T-cell (primary cell): ENCODE measurements at places on chromosomes 1 and 21. TPM values are rescaled to one million over a fixed set of nuclear protein-coding genes. Genes with fewer than 3 reads are reported as not detected.
A peak's percentile ranks its signal among the peaks of the same experiment; 100 is the strongest.

GRCh38 chr1:147575376-147575775, 34.1 kb downstream of the BCL9 start:
- H3K36me3 ChIP-seq, result no peaks in the 10 kb centered on the region
- H3K27ac ChIP-seq, result no peak overlapping the region
- DNase-seq, result no peak
- peaks cover 11% of the 10 kb centered on the region for H3K27me3 ChIP-seq
- no peak overlapping the region for H3K4me3 ChIP-seq

The DISC1 gene
- 14.6 TPM for total RNA-seq

The TNFRSF1B gene
- total RNA-seq, result 130 TPM

- no peaks in the 10 kb centered on the region for H3K27me3 ChIP-seq
- no peak overlapping the region for H3K4me3 ChIP-seq
- no peak overlapping the region for H3K27ac ChIP-seq
- no peaks in the 10 kb centered on the region for H3K4me1 ChIP-seq
- no peaks in the 10 kb centered on the region for H3K36me3 ChIP-seq
These were observed 232.1 kb downstream of the DUSP10 start for GRCh38 chr1:221509575-221510355.

DNA sequence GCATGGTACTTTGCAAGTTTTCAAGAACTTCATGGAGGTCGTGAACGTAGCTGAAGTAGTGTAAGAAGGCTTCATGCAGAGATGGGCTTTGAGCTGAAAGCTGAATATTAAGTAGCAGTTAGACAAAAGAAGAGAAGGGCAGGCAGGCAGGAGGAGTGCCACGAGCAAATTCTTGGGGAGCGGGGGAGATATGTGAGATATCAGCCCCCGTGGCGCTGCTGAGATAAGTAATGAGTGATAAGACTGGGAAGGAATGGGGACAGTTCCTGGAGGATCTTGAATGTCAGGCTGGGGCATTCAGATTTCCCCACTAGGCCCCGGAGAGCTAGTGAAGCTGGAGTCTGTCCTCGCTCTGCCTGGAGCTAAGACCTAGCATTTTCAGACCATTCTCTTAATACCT, 27.9 kb upstream of the KIRREL1 start:
- H3K36me3 ChIP-seq, result no peaks in the 10 kb centered on the region
- H3K27me3 ChIP-seq, result peaks cover 28% of the 10 kb centered on the region
- H3K4me1 ChIP-seq, result no peaks in the 10 kb centered on the region
- no peak overlapping the region for H3K27ac ChIP-seq
- no peak overlapping the region for H3K4me3 ChIP-seq

The ZP4 gene
- not detected for total RNA-seq

The PSMD4 gene
- 73.9 TPM for total RNA-seq

DNA sequence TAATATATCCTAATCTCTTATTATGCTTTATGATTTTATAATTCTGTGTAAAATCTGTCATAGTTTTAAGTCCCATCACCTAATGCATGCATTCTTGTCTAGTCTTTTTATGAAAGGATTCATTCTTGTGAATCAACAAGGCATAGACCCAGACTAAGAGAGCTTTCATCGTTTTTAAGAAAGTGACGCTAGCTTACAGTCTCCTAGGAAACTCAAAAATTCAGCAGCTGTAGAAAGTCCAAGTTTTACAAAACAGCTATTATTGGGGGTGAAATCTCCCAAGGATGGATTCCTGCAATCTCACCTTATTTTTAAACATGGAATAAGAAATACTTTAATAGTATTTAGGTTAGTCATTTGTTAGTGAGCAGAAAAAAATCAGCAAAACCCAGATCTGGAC, 104.7 kb downstream of the NCAM2 start:
- no peaks in the 10 kb centered on the region for H3K4me1 ChIP-seq
- H3K36me3 ChIP-seq, result no peaks in the 10 kb centered on the region
- H3K4me3 ChIP-seq, result no peak overlapping the region
- no peaks in the 10 kb centered on the region for H3K27me3 ChIP-seq
- DNase-seq, result no peak

DNA sequence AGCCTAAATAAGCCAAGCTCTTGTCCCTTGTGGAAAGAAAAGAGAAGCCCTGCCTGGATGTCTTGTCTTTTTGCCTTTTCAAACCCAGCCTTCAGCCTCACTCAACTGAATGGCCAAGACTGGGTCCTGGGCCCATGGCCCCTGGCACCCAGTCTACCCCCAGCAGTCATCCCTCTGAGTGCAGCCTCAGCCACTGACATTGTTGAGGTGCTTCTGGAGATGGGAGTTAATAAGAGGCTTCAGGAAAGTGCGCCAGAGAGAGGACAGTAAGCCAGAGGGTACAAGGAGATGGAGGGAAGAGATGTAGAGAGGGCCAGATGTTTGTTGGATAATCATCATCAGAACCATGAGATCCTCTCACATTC, 6.8 kb downstream of the FNDC5 start:
- no peaks in the 10 kb centered on the region for H3K4me1 ChIP-seq
- DNase-seq, result no peak
- no peak overlapping the region for H3K27ac ChIP-seq
- no peaks in the 10 kb centered on the region for H3K27me3 ChIP-seq

- H3K36me3 ChIP-seq, result no peaks in the 10 kb centered on the region
- no peak overlapping the region for H3K4me3 ChIP-seq
- no peaks in the 10 kb centered on the region for H3K27me3 ChIP-seq
These were observed 6.6 kb downstream of the CCDC30 start for GRCh38 chr1:42469727-42470126.

GRCh38 chr1:94602802-94603625, 61.5 kb upstream of the F3 start:
- no peak overlapping the region for H3K4me3 ChIP-seq
- no peaks in the 10 kb centered on the region for H3K4me1 ChIP-seq
- H3K27ac ChIP-seq, result no peak overlapping the region
- no peaks in the 10 kb centered on the region for H3K27me3 ChIP-seq
- no peaks in the 10 kb centered on the region for H3K36me3 ChIP-seq
- DNase-seq, result no peak

DNA sequence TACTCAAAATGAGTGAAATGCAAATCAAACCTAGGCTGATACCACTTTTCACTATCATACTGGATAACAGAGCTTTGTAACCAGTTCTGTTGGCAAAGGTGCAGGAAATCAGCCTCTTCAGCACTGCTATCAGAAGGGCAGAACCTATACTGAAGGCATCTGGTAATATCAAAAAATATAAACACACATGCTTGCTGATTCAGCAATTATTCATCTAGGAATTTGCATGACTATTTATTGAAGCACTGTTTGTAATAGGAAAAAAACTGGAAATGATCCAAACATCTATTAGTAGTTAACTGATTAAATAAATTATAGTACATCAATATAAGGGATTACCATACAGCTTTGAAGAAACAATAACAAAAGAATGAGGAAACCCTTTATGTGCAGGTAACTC, 21.4 kb downstream of the ARHGAP29 start:
- no peak for DNase-seq
- H3K36me3 ChIP-seq, result no peaks in the 10 kb centered on the region
- H3K4me3 ChIP-seq, result no peak overlapping the region
- H3K27ac ChIP-seq, result no peak overlapping the region
- no peaks in the 10 kb centered on the region for H3K4me1 ChIP-seq

The ESRRG gene
- total RNA-seq, result 0.13 TPM

DNA sequence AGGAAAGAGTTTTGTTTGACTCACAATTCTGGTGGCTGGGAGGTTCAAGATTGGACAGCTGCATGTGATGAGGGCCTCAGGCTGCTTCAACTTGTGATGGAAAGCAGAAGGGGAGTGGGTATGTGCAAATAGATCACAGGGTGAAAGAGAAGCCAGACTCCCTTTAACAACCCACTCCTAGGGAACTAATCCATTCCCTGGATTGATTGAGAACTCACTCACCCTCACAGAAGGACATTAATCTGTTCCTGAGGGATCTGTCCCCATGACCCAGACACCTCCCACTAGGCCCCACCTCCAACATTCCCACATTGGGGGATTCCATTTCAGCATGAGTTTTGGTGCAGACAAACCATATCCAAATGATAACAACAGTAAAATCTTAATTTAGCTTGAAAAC, 25.6 kb downstream of the UBE2T start:
- H3K36me3 ChIP-seq, result peaks cover 4% of the 10 kb centered on the region
- H3K27me3 ChIP-seq, result peaks cover 8% of the 10 kb centered on the region
- H3K4me3 ChIP-seq, result no peak overlapping the region
- DNase-seq, result no peak

GRCh38 chr1:95061445-95062006, 11.2 kb downstream of the ALG14 start:
- H3K4me3 ChIP-seq, result no peak overlapping the region
- H3K27ac ChIP-seq, result no peak overlapping the region

GRCh38 chr1:21622466-21623315, 46.5 kb downstream of the RAP1GAP start:
- peak overlapping the region; percentile 19 for H3K4me3 ChIP-seq
- peaks cover 10% of the 10 kb centered on the region for H3K4me1 ChIP-seq
- no peaks in the 10 kb centered on the region for H3K27me3 ChIP-seq
- DNase-seq, result peak; percentile 18
- H3K27ac ChIP-seq, result no peak overlapping the region

DNA sequence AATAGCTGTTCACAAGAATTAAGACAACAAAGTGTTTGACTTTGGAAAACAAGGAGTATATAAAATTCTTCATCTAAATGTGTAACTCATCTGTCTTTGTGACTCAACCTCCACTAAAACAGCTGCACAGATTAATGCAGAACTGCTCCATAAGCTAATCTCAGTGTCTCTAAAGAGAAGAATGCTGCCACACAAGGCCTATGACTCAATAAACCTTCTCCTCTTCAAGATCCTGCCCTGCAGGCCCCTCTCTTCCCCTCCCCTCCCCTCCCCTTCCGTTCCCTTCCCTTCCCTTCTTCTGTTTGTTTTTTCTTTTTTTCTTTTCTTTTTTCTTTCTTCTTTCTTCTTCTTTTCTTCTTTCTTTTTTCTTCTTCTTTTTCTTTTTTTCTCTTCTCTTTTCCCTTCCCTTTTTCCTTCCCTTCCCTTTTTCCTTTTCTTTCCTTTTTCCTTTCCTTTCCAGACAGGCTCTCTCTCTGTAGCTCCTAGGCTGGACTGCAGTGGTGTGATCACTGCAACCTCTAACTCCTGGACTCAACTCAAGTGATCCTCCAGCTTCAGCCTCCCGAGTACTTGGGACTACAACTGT, 1052.8 kb downstream of the BRINP3 start:
- H3K4me3 ChIP-seq, result no peak overlapping the region
- H3K4me1 ChIP-seq, result no peaks in the 10 kb centered on the region
- H3K27ac ChIP-seq, result no peak overlapping the region
- no peaks in the 10 kb centered on the region for H3K36me3 ChIP-seq

The LRRC3 gene
- 0.98 TPM for total RNA-seq

- DNase-seq, result no peak
- H3K4me1 ChIP-seq, result no peaks in the 10 kb centered on the region
- no peaks in the 10 kb centered on the region for H3K36me3 ChIP-seq
- H3K4me3 ChIP-seq, result no peak overlapping the region
These were observed 84.3 kb downstream of the ELAVL4 start for GRCh38 chr1:50193002-50193401.

The RORC gene
- 11.6 TPM for total RNA-seq

DNA sequence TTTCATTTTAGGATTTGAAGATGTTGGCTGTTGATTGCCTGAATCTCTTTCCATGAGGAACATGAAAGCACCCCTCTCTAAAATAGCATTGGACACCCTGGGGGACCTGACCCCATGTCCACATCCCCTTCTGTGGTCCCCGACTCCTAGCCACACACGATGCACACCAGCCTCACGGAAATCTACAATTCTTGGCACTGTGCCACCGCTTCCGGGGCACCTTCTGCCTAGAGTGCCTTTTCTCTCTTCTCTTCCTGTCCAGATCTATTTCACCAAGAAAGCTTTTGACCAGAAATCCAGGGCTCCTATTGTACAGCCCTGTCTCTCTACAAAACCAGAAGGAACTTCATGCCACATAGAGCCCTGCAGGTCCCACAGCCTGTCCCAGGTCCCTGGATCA, 50.3 kb downstream of the MYSM1 start:
- H3K27ac ChIP-seq, result no peak overlapping the region
- no peak overlapping the region for H3K4me3 ChIP-seq
- DNase-seq, result no peak
- H3K36me3 ChIP-seq, result no peaks in the 10 kb centered on the region
- peaks cover 10% of the 10 kb centered on the region for H3K4me1 ChIP-seq

DNA sequence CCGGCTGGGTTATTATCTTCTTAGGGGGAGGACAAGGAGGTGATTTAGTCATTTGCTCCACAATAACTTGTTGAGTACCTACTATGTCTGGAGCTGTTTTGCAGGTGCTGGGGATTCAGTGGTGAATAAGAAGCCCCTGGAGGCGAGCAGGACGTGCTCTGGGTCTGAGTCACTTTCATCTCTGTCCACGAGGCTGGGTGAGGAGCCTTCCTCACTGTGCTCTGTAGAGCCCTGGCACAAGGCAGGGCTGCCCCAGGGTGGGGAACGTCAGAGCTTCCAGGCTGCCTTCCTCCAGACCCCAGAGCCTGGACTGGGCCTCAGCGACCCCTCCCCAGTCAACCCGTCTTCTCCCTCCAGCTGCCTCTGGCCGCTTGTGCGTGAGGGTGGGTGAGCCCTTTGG, 2.5 kb upstream of the PADI6 start:
- H3K27me3 ChIP-seq, result peaks cover 10% of the 10 kb centered on the region
- no peaks in the 10 kb centered on the region for H3K4me1 ChIP-seq
- no peaks in the 10 kb centered on the region for H3K36me3 ChIP-seq
- H3K27ac ChIP-seq, result no peak overlapping the region
- H3K4me3 ChIP-seq, result no peak overlapping the region
- no peak for DNase-seq

DNA sequence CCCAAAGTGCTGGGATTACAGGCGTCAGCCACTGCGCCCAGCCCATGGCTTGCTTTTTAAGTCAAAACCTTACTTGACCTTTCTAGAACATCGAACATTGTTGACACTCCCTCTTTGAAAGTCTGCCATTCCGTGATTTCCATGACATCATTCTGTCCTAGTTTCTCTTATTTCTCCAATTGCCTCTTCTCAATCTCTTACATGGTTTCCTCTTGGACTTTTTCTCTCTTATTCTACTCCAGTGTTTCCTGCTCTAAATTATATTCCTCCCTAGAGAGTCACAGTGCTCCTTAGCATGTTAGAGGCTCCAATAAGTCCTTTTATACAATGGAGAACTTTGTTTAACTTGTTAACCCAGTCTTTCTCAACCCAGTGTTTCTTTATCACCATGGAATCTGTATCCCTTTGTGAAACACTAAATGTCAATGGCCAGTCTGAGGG, 25.5 kb downstream of the JAM2 start:
- no peak overlapping the region for H3K4me3 ChIP-seq
- H3K36me3 ChIP-seq, result no peaks in the 10 kb centered on the region
- H3K27me3 ChIP-seq, result no peaks in the 10 kb centered on the region

The CD101 gene
- total RNA-seq, result 4.8 TPM

- H3K4me1 ChIP-seq, result no peaks in the 10 kb centered on the region
- H3K4me3 ChIP-seq, result no peak overlapping the region
- no peaks in the 10 kb centered on the region for H3K27me3 ChIP-seq
- no peak overlapping the region for H3K27ac ChIP-seq
- DNase-seq, result no peak
These were observed 11.0 kb downstream of the GADD45A start for GRCh38 chr1:67695963-67696362.
